Fibroblast of lung (primary cell): ENCODE measurements at places on chromosomes 6 and 20. TPM values are rescaled to one million over a fixed set of nuclear protein-coding genes. Genes with fewer than 3 reads are reported as not detected.

Gene LAMA5
- total RNA-seq: 47.0 and 81.6 TPM in 2 replicates

Gene TOX2
- 4.4 and 5.9 TPM in 2 replicates for total RNA-seq

Gene OLIG3
- not detected in 2 replicates for total RNA-seq

Gene NPEPL1
- total RNA-seq: 18.7 and 24.6 TPM in 2 replicates

Gene BPIFA2
- total RNA-seq: not detected in 2 replicates

Gene FKBP1C
- total RNA-seq: 0.26 and 0.99 TPM in 2 replicates

Gene ZBP1
- total RNA-seq: not detected in 2 replicates

Gene ENPP5
- 2.3 and 2.5 TPM in 2 replicates for total RNA-seq

Gene DCDC2
- total RNA-seq: under 0.01 TPM in 1 of 2 replicates, not detected in the other

Gene WFDC5
- total RNA-seq: not detected in 2 replicates

Gene SPATS1
- under 0.01 TPM in 1 of 2 replicates, not detected in the other for total RNA-seq

Gene GPR6
- not detected in 2 replicates for total RNA-seq

Gene KCNK16
- total RNA-seq: not detected in 2 replicates

Gene MATN4
- total RNA-seq: under 0.01 TPM in 2 replicates

Gene DLL1
- 5.6 and 12.4 TPM in 2 replicates for total RNA-seq

Gene CST1
- total RNA-seq: 3.6 TPM in 1 of 2 replicates, not detected in the other
